ENCODE measurements at places on chromosomes 7 and 10.
A peak's percentile ranks its signal among the peaks of the same experiment; 100 is the strongest.

- DNase-seq = no peak
Measured at GRCh38 chr10:821322-821721, 110.2 kb downstream of the LARP4B start.

- DNase-seq = no peak
Measured at GRCh38 chr10:25017154-25017590, 760 bp downstream of the THNSL1 start.

DNA sequence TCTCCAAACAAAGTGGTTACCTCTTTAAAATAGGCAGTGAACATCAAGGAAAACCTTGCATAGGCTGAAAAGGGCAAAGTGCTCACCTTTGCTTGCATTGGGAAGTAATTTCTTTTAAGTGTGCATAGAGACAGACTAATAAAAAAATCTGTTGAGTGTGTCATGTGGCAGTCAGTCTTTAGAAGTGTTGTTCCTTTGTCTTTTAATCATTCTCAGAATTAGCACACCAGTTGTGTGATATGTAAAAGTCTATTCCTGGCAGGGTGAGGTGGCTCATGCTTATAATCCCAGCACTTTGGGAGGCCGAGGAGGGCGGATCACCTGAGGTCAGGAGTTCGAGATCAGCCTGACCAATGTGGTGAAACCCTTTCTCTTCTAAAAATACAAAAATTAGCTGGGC, 117.0 kb downstream of the INSYN2A start:
- no peak for DNase-seq

GRCh38 chr7:29243910-29244655, 49.5 kb downstream of the CHN2 start:
- DNase-seq = peak; percentile 31

GRCh38 chr7:31311552-31311951, 29.0 kb downstream of the NEUROD6 start:
- no peak for DNase-seq

GRCh38 chr10:45368181-45368580, 5.8 kb upstream of the ALOX5 start:
- DNase-seq = no peak

GRCh38 chr10:62069452-62070178, 168.1 kb downstream of the ARID5B start:
- DNase-seq = no peak

GRCh38 chr7:45812946-45813345, 59.9 kb downstream of the CCDC201 start:
- no peak for DNase-seq

- DNase-seq = no peak
Measured at GRCh38 chr10:96579133-96579532, 7.7 kb downstream of the TM9SF3 start.

- DNase-seq = no peak
Measured at GRCh38 chr7:72235351-72235750, 176.8 kb downstream of the CALN1 start.

DNA sequence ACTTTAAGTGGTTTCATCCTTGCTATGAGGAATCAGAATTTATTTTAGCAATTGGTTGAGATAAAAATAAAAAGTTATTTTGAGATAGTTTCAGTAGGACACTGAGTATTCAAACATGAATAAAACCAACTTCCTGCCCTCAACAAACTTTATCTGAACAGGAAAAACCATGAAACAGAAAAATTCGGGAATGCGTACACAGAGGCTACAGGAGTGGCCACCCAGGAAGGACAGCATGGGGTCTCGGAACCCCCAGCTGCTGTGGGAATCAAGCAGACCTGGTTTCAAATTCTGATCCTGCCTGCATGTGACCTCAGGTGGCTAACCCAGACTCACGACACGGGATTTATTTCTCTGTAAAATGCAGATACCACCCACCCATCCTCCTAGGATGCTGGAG, 49.0 kb upstream of the GRID1 start:
- DNase-seq = no peak

GRCh38 chr10:61764486-61764885, 101.8 kb downstream of the CABCOCO1 start:
- no peak for DNase-seq

GRCh38 chr10:11838298-11838852, 15.2 kb downstream of the PROSER2 start:
- DNase-seq = no peak

GRCh38 chr7:26978146-26978545, 113.8 kb upstream of the SKAP2 start:
- no peak for DNase-seq

GRCh38 chr7:46759711-46760480, 822.0 kb downstream of the TNS3 start:
- DNase-seq = no peak

- peak; percentile 84 for DNase-seq
Measured at GRCh38 chr7:129169686-129170440, 18.6 kb upstream of the SMO start.

Data from GM12865 (cell line).